ENCODE measurements at places on chromosomes 1 and 21. TPM values are rescaled to one million over a fixed set of nuclear protein-coding genes. Genes with fewer than 3 reads are reported as not detected.

HSD3B1 gene
- not detected for total RNA-seq

OR2AJ1 gene
- not detected for total RNA-seq

PPM1J gene
- total RNA-seq: 4.6 TPM

MMEL1 gene
- 1.3 TPM for total RNA-seq

CFHR3 gene
- 3.0 TPM for total RNA-seq

ACOT11 gene
- total RNA-seq: 5.0 TPM

ANXA9 gene
- total RNA-seq: 1.6 TPM

PDZK1IP1 gene
- total RNA-seq: not detected

PTPN22 gene
- not detected for total RNA-seq

HMGCS2 gene
- total RNA-seq: not detected

LRRC47 gene
- total RNA-seq: 130 TPM

Measured in H7 (cell line).